Naive thymus-derived CD8-positive, alpha-beta T cell (primary cell): ENCODE measurements at places on chromosomes 4 and X. TPM values are rescaled to one million over a fixed set of nuclear protein-coding genes. Genes with fewer than 3 reads are reported as not detected.

GRCh38 chr4:149266301-149266700, 549.3 kb downstream of the IQCM start:
- H3K4me3 ChIP-seq, result no peak overlapping the region
- H3K36me3 ChIP-seq, result no peaks in the 10 kb centered on the region

GRCh38 chrX:143304025-143304424, 213.2 kb downstream of the SPANXN3 start:
- H3K4me3 ChIP-seq, result no peak overlapping the region
- no peak for DNase-seq
- no peak overlapping the region for H3K27ac ChIP-seq

DNA sequence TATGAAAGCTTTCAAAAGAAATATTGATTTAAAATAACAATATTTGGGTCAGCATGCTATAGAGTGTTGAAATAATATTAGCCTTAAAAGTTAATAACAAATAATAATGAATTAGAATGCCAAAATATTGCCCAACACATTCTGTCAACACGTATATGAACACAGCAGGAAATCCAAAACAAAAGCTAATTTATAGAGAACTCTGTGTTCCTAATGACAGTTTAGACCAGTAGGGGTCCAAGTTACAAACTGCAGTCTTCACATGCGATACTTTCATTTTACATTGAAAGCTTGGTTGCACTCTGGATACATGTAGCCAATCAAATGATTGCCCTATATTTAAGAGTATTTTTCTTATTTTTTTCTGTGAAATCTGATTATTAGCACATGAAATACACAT, 274.4 kb downstream of the DCTD start:
- H3K27me3 ChIP-seq, result no peaks in the 10 kb centered on the region
- H3K36me3 ChIP-seq, result no peaks in the 10 kb centered on the region
- DNase-seq, result no peak
- no peak overlapping the region for H3K4me3 ChIP-seq
- H3K4me1 ChIP-seq, result no peaks in the 10 kb centered on the region

- no peak overlapping the region for H3K4me3 ChIP-seq
- DNase-seq, result no peak
- no peaks in the 10 kb centered on the region for H3K27me3 ChIP-seq
- H3K4me1 ChIP-seq, result no peaks in the 10 kb centered on the region
These were observed 375.3 kb downstream of the IDS start for GRCh38 chrX:149129767-149130166.

DNA sequence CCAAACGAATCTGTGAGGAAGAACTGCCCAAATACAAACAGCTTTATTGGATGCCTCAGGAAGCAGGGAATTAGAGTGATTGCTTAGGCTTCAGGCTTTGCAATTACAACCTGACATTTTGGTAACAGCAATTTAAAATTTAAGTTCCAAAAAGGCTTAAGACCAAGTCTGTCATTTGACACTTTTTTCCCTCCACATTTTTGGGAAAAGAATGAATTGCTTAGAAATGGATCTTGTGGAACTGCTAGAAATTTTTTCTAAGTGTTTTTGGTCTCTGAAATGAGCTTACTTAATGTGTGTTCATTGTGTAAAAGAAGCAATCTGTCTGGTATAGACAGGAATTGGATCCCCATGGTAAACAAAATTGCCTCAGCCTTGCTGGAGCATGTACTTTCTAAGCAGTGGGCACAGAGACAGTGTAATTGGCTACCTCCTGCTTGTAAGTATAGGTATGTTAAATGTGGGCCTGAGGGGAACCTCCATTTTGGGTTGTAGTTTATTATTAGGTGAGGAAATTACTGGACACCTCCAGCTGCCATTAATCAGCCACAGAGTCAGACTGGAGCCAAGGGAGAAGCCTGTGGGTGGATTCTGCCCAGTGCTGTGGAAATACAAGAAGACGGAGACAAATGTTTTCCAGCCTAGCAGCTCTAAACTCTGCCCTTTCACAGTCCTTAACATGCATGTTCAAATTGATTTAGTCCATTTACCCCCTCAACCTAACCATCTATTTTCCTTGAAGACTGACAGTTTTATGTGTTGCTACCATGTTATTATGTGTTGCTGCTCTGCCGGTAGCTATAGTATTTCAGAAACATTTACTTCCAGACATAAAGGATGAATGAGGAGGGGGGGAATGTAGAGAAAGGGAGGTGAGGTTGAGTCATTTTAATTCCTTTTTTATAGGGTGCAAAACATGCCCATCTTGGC, 473.0 kb downstream of the SPRY1 start:
- no peak overlapping the region for H3K4me3 ChIP-seq
- no peaks in the 10 kb centered on the region for H3K36me3 ChIP-seq
- H3K4me1 ChIP-seq, result no peaks in the 10 kb centered on the region
- no peaks in the 10 kb centered on the region for H3K27me3 ChIP-seq
- DNase-seq, result no peak

DNA sequence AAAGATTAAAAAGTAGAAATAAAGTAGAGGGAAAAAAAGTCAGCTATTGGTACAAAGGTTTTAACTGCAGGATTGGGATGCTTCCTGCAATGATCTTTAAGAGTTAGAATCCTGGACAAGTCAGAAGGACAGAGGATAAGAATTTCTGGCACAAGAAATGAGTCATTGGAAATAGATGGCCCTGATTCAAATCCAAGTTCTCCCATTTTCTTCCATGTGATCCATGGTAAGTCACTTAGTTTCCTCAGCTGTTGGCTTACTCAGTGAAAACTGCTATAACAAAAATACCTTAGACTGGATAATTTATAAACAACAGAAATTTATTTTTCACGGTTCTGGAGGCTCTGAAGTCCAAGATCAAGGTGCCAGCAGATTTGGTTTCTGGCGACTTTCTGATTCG, 13.3 kb upstream of the TBC1D19 start:
- no peak for DNase-seq
- H3K36me3 ChIP-seq, result no peaks in the 10 kb centered on the region
- H3K4me3 ChIP-seq, result no peak overlapping the region
- no peak overlapping the region for H3K27ac ChIP-seq
- H3K4me1 ChIP-seq, result no peaks in the 10 kb centered on the region

The ANTXR2 gene
- 21.9 TPM for total RNA-seq

The SLC9B1 gene
- total RNA-seq, result 7.3 TPM
